A549 treated with Hydrocortisone at 1 μM for 4 hours (cell line): ENCODE measurements at places on chromosomes 12 and 14. TPM values are rescaled to one million over a fixed set of nuclear protein-coding genes. Genes with fewer than 3 reads are reported as not detected.

The LYZ gene
- total RNA-seq: 0.05 to 0.37 TPM in 2 of 5 replicates, not detected in the others

The KLRD1 gene
- not detected in 5 replicates for total RNA-seq

The SPRING1 gene
- total RNA-seq: 19.6 to 26.0 TPM (median 24.7 TPM) in 5 replicates

The CCDC60 gene
- not detected in 5 replicates for total RNA-seq

The CLEC4D gene
- not detected in 5 replicates for total RNA-seq

The RND1 gene
- total RNA-seq: 4.3 to 5.7 TPM (median 5.0 TPM) in 5 replicates

The PTPN6 gene
- total RNA-seq: 9.5 to 13.3 TPM (median 11.7 TPM) in 5 replicates
